B cell (primary cell): ENCODE measurements at places on chromosomes 3 and 15.

GRCh38 chr3:101890716-101891115 is 41.4 kb downstream of the NFKBIZ start:
- no peak for DNase-seq

- no peak for DNase-seq
Measured at GRCh38 chr3:65864357-65864904, 174.3 kb downstream of the MAGI1 start.

- no peak for DNase-seq
Measured at GRCh38 chr3:122961146-122961545, 66.4 kb downstream of the SEMA5B start.

- no peak for DNase-seq
Measured at GRCh38 chr3:11530153-11530721, 113.5 kb downstream of the VGLL4 start.

- no peak for DNase-seq
Measured at GRCh38 chr3:59538753-59539432, 489.1 kb upstream of the CFAP20DC start.

- DNase-seq = peak; percentile 96
Measured at GRCh38 chr3:72447059-72447946, 400.9 kb downstream of the SHQ1 start.

- DNase-seq = no peak
Measured at GRCh38 chr3:146470425-146470990, 1.1 kb upstream of the PLSCR2 start.

- no peak for DNase-seq
Measured at GRCh38 chr3:67357610-67358458, 296.6 kb downstream of the SUCLG2 start.

GRCh38 chr15:25661898-25662297 is 201.2 kb downstream of the ATP10A start:
- DNase-seq = no peak

GRCh38 chr3:157175691-157176507 is 16.0 kb upstream of the CCNL1 start:
- DNase-seq = peak; percentile 63

- DNase-seq = peak; percentile 24
Measured at GRCh38 chr3:170961616-170962400, 53.4 kb upstream of the EIF5A2 start.

- no peak for DNase-seq
Measured at GRCh38 chr3:36562945-36563344, 182.6 kb downstream of the STAC start.

- no peak for DNase-seq
Measured at GRCh38 chr15:26126819-26127387, 263.8 kb upstream of the ATP10A start.

DNA sequence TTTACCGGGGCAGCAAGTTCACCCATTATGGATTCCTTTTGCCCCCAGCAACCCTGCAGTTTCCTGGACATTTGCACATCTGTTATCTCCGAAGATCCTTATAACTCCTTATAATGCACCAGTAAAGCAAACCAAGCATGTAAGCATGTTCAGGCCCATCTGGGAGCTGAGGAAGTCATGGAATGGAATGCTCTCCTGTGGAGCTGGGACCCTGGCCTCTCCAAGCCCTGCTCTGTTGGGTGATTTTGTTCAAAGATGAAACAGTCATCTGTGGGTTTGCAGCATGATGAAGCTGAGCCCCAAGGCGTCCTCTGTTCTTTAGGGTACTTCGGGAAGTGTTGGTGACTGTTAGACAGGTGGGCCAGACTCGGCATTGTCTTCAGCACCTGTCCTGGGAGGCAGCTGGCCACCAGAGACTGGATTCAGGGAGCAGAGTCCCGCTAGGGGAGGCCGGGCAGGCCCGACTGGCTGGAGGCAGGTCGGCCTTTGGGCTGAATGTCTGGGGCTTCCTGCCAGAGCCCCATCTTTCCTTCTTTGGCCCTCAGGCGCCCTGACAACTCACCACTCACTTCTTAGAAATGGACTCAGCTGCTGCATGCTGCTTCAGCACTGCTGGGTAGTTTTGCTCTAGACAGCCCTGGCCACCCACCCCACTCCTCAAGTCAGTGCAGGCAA is 3.9 kb downstream of the DNAH1 start:
- no peak for DNase-seq

GRCh38 chr3:76664816-76665215 is 375.1 kb upstream of the ROBO2 start:
- DNase-seq = no peak

DNA sequence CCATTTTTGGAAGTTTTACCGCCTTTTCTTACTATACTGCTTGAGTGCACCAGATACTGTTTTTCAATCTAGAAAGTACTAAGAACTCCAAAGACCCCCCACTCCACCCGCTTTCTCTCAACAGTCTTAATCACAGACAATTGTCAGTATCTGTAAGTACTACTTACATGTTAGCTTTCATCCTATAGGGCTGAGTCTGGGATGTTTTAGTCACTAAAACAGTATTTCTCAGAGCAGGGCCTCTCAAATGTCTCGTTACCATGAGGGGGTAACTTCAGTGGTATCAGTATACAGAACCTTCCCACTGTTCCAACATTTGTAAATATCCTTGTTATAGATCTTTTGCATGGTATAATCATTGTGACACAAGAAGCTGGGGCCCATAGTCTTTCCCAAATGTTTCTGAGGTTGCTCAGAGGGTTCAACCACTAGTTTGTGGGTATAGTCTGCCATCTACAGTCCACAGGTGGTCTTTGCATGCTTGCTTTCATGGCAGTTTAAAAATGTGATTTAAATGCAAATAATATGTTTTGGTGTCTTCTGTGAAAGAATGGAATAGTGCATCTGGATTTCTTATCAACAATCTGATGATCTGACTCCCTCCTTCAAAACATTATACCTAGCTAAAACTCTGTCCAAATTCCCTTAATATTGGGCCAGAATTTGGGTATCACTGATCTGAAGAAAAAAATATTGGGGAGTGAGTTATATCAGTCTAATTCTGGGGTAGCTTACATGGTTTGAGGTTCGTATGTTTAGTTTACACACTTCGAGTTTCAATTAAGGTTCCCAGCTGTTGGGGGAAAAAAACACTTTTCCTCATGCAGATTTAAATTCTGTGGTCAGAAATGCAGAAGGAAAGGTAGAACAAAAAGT is 18.0 kb upstream of the DNAJC13 start:
- peak; percentile 52 for DNase-seq

- peak; percentile 86 for DNase-seq
Measured at GRCh38 chr3:15050405-15051092, 14.6 kb downstream of the MRPS25 start.

DNA sequence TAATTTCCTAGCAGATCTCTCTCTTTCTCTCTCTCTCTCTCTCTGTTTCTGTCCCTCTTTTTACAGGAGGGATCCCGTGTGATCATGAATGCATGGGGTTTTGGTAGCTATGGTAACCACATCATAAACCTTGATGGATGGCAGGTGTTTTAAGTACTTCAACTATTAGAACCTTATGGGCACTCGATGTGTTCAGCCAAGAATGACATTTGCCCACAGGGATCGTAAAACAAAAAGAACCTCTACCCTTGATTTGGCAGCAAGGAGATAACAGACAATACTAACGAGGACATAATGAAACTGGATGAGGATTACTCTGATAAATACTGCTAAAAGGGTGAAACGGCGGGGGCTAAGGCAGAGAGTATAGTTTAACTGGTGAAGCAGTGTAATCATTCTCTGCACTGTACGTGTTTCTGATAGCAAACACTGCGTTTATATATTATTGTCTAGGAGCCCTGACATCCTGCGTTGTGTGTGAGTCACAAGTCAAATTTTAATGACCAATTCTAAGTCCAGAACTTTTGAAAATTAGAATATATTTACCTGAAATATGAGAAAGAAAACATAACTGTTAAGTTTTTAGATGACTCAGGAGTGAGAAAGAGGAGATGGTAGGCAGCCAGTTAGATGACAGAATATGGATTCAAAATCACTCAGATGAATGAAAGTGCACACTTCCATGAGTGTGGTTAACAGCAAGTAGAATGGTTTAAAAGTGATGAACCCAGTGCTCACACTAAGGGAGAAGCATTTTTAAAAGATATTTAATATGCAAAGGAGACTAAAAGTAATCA is 80.3 kb downstream of the OTOL1 start:
- DNase-seq = no peak

DNA sequence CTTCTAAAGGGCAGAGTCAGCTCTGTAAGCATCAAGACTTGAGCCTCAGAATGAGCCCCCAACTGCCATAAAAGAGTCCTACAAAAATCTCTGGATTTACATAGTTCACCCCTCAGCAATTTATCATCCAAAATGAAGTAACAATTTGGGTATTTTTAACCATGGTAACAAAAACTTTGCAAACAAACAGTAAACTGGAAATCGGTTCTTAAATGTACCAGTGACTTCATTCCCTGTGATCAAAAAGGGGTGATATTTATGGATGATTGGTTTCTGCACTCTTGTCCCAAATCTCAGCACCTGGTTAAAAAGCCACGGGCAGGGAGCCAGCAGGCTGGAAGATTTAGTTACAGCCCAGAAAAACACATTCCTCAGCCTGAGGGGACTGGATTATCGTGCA is 73.6 kb downstream of the TFG start:
- no peak for DNase-seq

- no peak for DNase-seq
Measured at GRCh38 chr15:43527016-43527801, 9.8 kb downstream of the MAP1A start.

GRCh38 chr3:29972320-29972993 is 633.9 kb upstream of the TGFBR2 start:
- DNase-seq = no peak

DNA sequence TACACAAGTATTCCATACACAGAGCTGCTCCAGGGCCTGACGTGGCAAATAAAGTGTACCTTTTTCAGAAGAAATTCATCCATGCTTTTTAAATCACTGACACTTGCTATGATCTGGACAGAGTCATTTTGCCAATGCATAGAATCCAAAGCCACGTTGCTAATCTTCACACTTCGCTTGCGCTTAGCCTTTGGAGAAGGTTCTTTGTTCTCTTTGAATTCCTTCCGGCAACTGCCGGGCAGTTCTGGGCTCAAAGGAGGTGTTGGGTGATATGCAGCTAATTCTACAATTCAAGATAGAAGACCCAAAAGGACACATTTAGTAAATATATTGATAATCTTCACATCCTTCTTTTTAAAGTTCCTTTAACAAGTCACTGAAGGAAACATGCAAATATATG is 69.9 kb downstream of the NR2E3 start:
- no peak for DNase-seq

DNA sequence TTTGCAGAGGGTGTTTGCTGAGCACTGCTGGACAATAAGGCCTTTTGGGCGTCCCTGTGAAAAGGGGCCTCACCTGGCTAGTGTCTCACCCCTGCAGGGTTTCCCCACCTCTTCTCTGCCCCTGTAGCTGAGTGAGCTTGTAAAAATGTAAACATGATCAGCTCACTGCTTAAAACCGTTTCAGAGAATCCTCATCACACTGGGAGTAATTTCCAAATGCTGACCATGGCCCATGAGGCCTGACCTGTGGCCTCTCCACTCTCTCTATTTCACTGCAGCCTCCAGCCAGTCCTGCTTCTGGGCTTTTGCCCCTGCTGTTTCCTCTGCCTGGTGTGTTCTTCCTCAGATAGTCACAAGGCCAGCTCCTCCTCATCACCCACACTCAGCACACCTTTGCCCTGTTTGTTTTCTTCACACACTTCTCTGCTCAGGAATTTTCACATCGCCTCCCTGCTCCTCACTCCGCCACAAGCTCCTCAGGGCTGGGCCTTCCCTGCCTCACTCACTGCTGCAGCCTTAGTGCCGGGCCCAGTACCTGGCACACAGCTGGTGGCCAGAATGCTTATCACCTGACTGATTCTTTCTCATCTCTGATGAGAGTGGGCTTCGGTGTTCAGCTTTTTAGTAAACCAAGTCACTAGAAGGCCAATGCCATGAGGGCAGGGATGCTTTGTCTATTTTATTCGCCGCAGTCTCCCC is 79.3 kb upstream of the SEC13 start:
- DNase-seq = no peak

DNA sequence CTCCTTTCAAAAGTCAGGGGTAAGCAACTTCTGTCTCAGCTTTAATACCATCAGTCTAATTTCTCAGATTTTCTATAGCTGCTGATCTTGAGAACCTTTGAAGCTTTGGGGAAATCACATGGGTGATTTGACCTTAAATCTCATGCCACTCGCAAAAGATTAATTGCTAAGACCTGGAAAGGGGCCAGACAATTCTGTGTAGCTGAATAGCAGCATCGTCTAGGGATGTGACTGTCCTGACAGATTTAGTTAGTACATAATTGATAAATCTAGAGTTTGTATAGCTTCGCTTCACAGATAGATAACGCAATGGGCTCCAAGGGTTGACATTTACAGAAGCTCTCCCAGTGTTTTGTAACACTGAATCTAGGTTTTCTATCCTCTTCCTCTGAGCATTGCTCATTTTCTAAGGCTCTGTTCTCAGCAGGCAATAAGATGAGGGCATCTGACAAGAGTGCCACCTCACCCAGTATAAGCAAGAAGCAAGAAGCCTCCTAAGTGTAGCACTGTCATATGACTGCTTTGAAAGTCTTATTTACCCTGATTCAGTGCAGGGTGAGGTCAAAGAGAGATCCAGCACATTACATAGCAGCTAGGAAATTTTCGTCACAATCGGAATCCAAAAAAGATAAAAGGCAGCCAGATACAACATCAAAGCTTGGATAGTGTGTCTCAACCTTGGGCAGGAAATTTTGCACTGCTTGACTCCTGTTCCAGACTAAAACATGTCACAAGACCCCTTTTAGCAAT is 47.7 kb upstream of the DUT start:
- DNase-seq = no peak

DNA sequence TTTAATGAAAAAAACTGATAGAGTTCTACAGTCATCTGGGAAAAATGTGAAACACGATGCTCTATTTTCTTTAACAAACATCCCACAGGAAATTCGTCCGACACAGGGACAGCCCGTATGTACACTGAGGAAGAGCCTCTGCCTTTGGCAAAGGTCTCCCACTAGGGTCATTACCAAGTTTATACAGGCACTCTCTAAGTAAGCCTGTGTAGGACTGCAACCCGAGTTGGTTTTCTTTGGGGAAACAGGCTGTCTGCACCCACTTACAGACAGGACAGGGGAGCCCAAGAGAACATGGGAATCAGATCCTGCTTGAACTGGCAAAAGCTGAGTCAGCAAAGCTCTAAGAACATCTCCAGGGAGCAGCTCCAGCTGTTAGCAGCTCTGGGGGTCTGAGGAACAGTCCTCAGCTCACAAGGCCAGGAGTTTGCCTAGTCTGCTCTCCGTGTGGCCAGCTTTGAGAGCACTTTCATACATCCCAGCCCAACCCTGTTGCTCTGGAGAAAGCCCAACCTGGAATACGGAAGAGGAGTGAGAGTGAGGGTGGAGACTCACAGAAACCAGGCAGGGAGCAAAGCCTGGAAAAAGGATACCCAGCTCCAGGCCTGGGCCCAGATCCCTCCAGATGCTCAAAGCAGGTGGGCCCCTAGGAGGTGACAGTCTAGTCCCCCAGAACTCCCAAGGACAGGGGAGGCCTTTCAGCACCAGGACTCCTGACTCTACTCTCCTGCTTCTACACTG is 1.9 kb downstream of the TBC1D2B start:
- no peak for DNase-seq
